Progenitor cell of endocrine pancreas (in vitro differentiated cells): ENCODE measurements at places on chromosomes 1 and 21. TPM values are rescaled to one million over a fixed set of nuclear protein-coding genes. Genes with fewer than 3 reads are reported as not detected.
A peak's percentile ranks its signal among the peaks of the same experiment; 100 is the strongest.

- no peak overlapping the region for H3K4me3 ChIP-seq
- H3K4me1 ChIP-seq, result peaks cover 2% of the 10 kb centered on the region
- H3K27me3 ChIP-seq, result peaks cover 17% of the 10 kb centered on the region
- H3K27ac ChIP-seq, result no peak overlapping the region
These were observed 286.5 kb downstream of the NFIA start for GRCh38 chr1:61368876-61369275.

DNA sequence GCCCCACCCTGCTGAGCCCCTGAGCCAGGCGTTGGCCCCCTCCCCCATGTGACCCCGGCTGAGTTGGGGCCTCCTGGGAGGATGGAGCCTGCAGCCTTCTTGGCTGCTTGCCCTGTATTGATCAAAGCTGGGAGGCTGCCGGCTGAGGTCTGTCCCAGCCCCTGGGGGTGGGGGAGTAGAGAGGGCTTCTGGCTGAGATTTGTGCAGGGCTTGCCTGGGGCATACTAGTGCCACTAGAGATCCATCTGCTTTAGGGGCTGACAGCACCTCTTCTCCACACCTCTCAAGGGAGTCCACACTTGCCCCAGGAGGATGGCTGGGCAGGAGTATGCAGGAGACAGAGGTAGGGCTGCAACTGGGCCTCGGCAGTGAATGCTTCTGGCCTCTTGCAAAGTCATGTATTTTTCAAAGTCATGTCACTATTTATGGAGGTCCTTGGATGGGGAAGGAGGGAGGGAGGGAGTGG is 53.6 kb upstream of the SSBP3 start:
- no peak overlapping the region for H3K4me3 ChIP-seq
- peaks cover 32% of the 10 kb centered on the region for H3K4me1 ChIP-seq
- no peak overlapping the region for H3K27ac ChIP-seq
- H3K27me3 ChIP-seq, result no peaks in the 10 kb centered on the region
- no peaks in the 10 kb centered on the region for H3K36me3 ChIP-seq
- DNase-seq, result no peak

- DNase-seq, result no peak
- no peaks in the 10 kb centered on the region for H3K27me3 ChIP-seq
- H3K4me1 ChIP-seq, result no peaks in the 10 kb centered on the region
- no peak overlapping the region for H3K4me3 ChIP-seq
- no peak overlapping the region for H3K27ac ChIP-seq
These were observed 35.4 kb downstream of the VPS45 start for GRCh38 chr1:150102986-150103385.

DNA sequence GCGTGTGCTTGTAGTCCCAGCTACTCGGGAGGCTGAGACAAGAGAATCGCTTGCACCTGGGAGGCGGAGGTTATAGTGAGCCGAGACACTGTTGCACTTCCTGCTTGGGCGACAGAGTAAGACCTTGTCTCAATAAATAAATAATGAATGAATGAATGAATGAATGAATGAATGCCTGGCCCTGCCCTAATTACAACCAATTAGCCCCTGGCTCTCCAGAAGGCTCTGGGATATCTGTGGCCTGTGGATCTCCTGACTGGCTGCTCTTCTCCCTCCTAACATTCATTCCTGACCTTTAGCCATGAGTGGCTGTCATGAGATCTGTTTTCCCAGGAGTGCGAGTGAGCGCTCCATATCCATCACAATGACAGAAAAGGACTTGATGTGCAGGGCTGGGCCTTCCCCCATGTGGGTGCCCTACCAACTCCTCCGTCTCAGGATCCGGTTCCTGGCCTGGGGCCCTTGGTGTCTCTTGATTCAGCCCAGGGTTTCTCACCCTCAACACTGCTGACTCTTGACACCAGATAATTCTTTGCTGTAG is 243.6 kb upstream of the TMEM51 start:
- DNase-seq, result no peak

DNA sequence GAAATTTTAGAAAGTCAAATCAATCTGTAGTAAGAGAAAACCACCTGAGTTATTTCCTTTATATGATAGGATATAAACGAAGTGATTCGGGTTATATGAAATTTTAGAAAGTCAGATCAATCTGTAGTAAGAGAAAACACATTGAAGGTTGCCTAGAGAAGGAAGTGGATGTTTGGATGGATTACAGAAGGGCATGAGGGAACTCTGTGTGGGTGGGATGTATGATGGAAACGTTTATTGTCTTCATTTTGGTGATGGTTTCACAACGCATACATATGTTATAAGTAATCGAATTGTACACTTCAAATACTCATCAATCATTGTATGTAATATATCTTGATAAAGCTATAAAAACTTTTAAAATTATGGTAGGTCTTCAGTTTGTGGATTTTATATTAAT is 5.1 kb downstream of the CR1 start:
- H3K27me3 ChIP-seq, result peaks cover 68% of the 10 kb centered on the region
- H3K4me3 ChIP-seq, result no peak overlapping the region
- H3K27ac ChIP-seq, result no peak overlapping the region
- H3K4me1 ChIP-seq, result no peaks in the 10 kb centered on the region

- no peak overlapping the region for H3K4me3 ChIP-seq
- H3K4me1 ChIP-seq, result no peaks in the 10 kb centered on the region
- no peak for DNase-seq
- no peaks in the 10 kb centered on the region for H3K36me3 ChIP-seq
- no peaks in the 10 kb centered on the region for H3K27me3 ChIP-seq
These were observed 563.3 kb downstream of the KIF26B start for GRCh38 chr1:245718123-245718522.

DNA sequence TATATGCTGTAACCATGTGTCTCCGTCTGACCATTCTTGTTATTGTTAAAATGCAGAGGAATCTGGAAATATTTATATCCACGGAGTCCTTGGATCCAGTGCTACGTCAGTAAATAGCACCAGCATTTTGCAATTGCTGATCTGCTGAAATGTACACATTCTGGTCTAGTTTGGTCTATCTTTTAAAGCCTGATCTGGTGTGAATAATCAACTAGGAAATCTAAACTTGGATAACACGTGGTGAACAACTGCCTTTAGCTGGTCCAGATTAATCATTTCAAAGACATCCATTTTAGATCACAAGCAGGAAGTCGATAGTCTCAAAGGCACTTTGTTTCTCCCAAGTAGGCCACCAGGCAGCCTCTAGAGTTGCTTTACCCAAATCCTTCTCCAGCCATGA is 32.6 kb downstream of the PDPN start:
- H3K4me3 ChIP-seq, result no peak overlapping the region
- peaks cover 6% of the 10 kb centered on the region for H3K4me1 ChIP-seq
- H3K27me3 ChIP-seq, result peaks cover 3% of the 10 kb centered on the region
- no peaks in the 10 kb centered on the region for H3K36me3 ChIP-seq
- DNase-seq, result no peak

DNA sequence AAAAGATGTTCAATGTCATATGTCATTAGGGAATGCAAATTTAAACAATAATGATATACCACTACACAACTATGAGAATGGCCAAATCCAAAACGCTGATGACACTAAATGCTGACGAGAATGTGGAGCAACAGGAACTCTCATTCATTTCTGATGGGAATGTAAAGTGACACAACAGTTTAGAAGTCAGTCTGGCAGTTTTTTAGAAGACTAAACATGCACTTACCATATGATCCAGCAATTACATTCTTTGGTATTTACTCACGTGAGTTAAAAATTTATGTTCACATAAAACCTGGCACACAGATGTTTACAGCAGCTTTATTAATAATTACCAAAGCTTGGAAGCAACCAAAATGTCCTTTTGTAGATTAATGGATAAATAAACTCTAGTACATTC is 110.4 kb upstream of the C1orf21 start:
- no peaks in the 10 kb centered on the region for H3K27me3 ChIP-seq
- no peak for DNase-seq
- H3K27ac ChIP-seq, result no peak overlapping the region

DNA sequence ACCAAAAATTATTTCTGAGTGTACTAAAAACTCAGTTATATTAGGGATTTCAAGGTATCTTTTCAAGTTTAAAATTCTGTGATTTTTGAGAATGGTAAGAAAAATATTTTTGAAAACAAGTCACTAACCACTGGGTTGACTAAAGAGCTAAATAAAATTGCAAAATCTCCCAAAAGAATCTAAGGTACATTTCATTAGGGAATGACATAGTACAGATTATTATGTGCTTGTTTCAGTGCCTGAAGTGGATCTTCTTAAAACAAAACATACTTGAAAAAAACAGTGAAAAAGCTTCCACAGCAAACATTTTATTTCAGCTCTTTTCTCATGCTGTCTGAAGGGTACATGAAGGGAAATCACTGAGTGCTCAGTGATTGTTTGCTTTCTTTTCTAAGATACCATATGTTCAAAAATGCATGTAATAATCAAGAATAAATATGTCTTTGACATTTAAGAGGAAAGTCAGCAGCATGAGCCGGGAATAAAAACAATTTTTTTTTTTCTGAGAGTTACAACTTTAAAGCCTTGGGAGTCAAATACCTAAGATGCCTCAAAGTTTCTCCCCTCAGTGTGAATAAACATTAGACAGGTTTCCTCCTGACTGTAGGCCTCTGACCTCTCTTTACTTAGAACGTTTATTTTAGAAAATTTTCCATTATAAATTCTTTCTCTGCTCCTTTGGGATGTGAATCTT is 200.7 kb downstream of the KCNT2 start:
- H3K27ac ChIP-seq, result peak overlapping the region; percentile 94
- no peak overlapping the region for H3K4me3 ChIP-seq
- H3K4me1 ChIP-seq, result peaks cover 16% of the 10 kb centered on the region
- DNase-seq, result no peak
- peaks cover 1% of the 10 kb centered on the region for H3K36me3 ChIP-seq

DNA sequence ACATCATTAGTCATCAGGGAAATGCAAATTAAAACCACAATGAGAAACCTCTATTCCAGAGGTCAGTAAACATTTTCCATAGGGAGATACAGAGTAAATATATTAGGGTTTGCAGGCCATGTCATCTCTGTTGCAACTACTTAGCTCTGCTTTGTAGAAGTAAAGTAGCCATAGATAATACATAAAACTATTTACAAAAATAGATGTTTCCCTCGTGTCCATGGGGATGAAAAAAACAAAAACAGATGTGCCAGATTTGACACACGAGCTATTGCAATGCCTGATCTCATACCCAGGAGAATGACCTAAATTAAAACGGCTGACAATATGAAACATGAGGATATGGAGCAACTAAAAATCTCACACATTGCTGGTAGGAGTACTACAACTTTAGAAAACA is 17.3 kb downstream of the LTN1 start:
- H3K36me3 ChIP-seq, result peaks cover 18% of the 10 kb centered on the region
- no peaks in the 10 kb centered on the region for H3K27me3 ChIP-seq
- H3K4me3 ChIP-seq, result no peak overlapping the region
- no peak overlapping the region for H3K27ac ChIP-seq
- DNase-seq, result no peak
- H3K4me1 ChIP-seq, result no peaks in the 10 kb centered on the region

- H3K27me3 ChIP-seq, result peaks cover 27% of the 10 kb centered on the region
- no peak for DNase-seq
- no peak overlapping the region for H3K4me3 ChIP-seq
These were observed 14.4 kb downstream of the CD34 start for GRCh38 chr1:207896547-207896946.

- peaks cover 4% of the 10 kb centered on the region for H3K36me3 ChIP-seq
- DNase-seq, result no peak
- H3K27ac ChIP-seq, result no peak overlapping the region
- H3K27me3 ChIP-seq, result no peaks in the 10 kb centered on the region
- H3K4me3 ChIP-seq, result no peak overlapping the region
These were observed 153.9 kb downstream of the PEX14 start for GRCh38 chr1:10628685-10629084.

DNA sequence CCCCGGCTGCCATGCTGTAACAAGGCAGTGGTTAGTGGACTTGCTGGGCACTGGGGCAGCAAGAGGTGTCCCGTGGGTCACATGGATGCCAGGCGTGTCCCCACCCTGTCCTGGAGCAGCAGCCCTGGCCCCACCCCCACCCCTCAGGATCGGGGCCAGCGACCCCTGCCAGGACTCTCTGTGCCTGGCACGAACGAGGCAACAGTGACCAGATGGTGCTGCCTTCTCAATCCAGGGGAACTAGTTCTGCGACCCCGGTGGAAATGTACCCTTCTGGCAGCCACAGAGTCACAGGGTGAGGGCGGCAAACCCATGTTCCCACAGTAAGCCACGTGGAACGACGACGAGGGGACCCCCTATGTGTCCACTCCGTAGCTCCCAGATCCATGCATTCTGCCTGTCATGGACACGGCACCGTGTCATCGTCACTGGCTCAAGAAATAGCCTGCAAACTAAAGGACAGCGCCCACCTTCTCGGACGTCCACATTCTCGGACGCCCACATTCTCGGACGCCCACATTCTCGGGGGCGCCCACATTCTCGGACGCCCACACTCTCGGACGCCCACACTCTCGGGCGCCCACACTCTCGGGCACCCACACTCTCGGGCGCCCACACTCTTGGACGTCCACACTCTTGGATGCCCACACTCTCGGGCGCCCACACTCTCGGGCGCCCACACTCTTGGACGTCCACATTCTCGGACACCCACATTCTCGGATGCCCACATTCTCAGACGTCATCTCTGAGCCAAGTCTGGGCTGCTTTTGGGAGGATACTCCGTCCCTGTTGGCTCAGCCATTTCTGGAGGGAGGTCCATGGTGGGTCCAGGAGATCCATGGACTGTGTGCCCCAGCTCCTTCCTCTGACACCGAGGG is 19.6 kb upstream of the ACTRT2 start:
- no peaks in the 10 kb centered on the region for H3K27me3 ChIP-seq
- no peak overlapping the region for H3K4me3 ChIP-seq
- no peak for DNase-seq
- H3K27ac ChIP-seq, result no peak overlapping the region

GRCh38 chr1:218219460-218219859 is 65.6 kb upstream of the RRP15 start:
- H3K4me3 ChIP-seq, result no peak overlapping the region
- H3K27me3 ChIP-seq, result peaks cover 12% of the 10 kb centered on the region
- no peak for DNase-seq

DNA sequence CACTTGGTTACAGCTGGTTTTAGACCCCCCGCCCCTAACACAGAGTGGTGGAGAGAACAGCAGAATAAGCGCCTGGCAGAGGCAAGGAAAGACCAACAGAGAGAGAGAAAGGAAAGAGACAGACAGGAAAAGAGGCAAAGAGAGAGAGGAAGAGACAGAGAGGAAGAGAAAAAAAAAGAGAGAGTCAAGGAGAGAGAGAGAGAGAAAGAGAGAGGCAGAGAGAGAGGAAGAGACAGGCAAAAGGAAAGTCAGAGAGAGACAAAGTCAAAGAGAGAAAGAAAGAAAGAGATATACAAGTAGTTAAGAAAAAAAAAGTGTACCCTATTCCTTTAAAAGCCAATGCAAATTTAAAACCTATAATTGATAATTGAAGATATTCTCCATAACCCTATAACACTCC is 13.0 kb upstream of the NEK2 start:
- DNase-seq, result no peak
- H3K27ac ChIP-seq, result peak overlapping the region; percentile 17
- no peak overlapping the region for H3K4me3 ChIP-seq
- peaks cover 11% of the 10 kb centered on the region for H3K27me3 ChIP-seq

- no peak overlapping the region for H3K27ac ChIP-seq
- peaks cover 14% of the 10 kb centered on the region for H3K27me3 ChIP-seq
- H3K36me3 ChIP-seq, result no peaks in the 10 kb centered on the region
- H3K4me1 ChIP-seq, result peaks cover under 1% of the 10 kb centered on the region
These were observed 11.3 kb downstream of the HIVEP3 start for GRCh38 chr1:41907446-41907845.

The GREM2 gene
- 0.48 and 0.73 TPM in 2 replicates for total RNA-seq

The LDLRAP1 gene
- 12.7 and 13.3 TPM in 2 replicates for total RNA-seq

The SPRR1A gene
- total RNA-seq, result not detected in 2 replicates

The SASS6 gene
- total RNA-seq, result 11.1 and 11.5 TPM in 2 replicates

The FALEC gene
- 0.57 TPM in 1 of 2 replicates, not detected in the other for total RNA-seq

The NBPF6 gene
- total RNA-seq, result not detected in 2 replicates

The MAB21L3 gene
- not detected in 2 replicates for total RNA-seq

The RAB3B gene
- 86.2 and 87.1 TPM in 2 replicates for total RNA-seq

The FCMR gene
- not detected in 2 replicates for total RNA-seq

The USH2A gene
- total RNA-seq, result 0.55 and 0.78 TPM in 2 replicates

The TDRD5 gene
- total RNA-seq, result 0.12 and 0.18 TPM in 2 replicates

The VPS72 gene
- 110 and 119 TPM in 2 replicates for total RNA-seq
